ENCODE measurements at places on chromosomes 4 and X.

DNA sequence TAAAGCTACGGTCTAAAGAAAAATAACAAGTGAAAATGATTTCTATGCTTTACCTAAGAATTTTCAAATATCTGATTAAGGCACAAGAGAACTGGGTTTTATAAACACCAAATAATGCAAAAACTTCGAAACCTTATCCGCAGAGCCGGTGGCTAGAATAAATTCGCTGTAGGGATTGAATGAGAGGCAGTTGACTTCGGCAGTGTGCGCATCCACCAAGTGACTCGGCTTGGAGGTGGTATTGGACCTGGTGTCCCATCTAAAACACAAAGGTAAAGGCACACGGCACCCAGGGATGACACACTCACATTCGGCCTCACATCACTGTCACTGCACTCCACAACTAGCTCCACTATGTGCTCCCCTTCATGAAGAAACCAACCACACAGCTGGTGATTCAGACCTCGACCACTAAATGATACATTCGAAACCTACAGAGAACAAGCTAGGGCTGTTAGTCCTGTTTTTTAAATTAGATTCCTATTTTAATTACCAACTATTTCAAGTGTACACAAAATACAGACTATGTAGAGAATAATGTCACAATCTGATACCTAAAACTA lies 17.5 kb downstream of the RBBP7 start:
- DNase-seq, result no peak

- DNase-seq, result no peak
These were observed 2.2 kb upstream of the MAGED1 start for GRCh38 chrX:51891245-51891644.

- no peak for DNase-seq
These were observed 120.4 kb upstream of the STS start for GRCh38 chrX:7027071-7027470.

DNA sequence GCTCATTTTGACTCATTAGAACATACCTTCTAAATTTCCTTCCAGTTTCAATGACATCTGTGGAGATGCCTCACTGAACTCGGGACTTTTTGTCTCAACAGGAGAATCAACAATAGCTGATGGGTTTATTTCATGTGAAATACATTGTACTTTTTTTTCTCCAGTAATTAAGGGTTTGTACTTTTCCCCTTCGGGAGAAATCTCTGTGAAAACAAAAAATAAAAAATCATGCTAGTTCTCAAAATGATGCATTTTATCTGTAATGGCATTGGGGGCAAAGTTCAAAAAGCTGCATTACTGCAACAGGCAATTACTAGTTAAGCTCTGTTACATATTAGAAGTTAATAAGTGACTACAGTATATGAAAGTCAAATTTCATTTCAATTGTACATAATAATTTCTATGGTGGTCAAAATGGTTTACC lies 167.3 kb upstream of the SH3RF1 start:
- DNase-seq, result no peak

DNA sequence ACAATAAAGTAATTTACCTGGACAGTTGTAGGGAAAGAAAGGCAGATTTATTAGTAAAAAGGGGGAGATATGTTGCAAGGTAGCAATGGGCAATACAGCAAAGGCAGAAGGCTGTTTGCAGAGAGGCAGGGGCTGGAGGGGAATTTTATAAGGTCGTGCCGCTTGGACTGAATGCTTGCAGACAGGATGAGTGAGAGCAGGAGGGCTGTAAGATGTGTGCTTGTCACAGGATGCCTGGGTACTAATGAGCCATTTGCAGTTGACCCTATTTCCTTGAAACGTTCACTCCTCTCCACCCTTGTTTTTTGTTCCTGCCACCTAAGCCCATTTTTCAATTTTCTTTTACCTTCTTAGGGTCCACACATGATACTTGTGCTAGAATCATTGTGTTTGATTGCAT lies 214.7 kb downstream of the TRAM1L1 start:
- no peak for DNase-seq

DNA sequence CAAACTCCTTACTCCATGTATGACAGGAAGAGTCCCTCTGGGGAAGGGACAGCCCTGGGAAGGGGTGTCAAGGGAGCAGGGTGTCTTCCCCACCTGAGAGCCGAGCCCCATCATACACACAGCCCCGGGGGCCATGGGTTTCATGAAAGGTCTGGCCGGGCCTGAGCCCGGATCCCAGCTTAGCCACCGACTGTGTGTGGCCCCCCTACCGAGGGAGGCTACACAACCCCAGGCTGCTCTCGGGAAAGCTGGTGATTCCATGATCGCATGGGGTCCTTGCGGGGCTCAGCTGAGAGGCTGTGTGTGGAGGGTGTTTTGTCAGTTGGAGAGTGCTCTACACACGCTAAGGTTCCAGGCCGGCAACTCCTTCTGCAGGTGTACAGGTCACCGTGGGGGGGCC lies 55.6 kb downstream of the SORCS2 start:
- DNase-seq, result no peak

- DNase-seq, result no peak
These were observed 53.9 kb upstream of the SORBS2 start for GRCh38 chr4:185865901-185866328.

Data from H7 (cell line).